ENCODE measurements at places on chromosomes 1 and 21.

- DNase-seq = no peak
Observed at GRCh38 chr1:46577671-46578070, 26.2 kb upstream of the KNCN start.

DNA sequence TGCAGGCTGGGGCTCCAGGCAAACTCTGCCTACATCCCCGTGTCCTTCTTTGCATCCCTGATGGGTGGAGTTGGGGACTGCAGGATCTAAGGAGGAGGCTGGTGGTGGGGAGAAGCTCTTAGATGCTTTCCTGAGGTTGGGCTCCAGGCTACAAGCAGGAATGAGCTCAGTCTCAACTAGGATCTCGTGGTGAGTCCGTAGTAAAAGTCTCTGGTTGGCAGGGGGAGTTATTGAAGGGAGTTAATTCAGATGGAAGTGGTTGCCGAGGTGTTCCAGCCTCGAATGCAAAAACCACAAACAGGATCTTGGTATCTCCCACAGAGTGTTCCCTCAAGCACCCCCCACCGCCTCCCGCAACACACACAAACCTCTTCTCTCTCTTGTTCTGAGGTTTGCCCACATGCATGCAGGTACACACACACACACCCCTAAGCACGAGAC is 35.0 kb downstream of the TMCC2 start:
- no peak for DNase-seq

DNA sequence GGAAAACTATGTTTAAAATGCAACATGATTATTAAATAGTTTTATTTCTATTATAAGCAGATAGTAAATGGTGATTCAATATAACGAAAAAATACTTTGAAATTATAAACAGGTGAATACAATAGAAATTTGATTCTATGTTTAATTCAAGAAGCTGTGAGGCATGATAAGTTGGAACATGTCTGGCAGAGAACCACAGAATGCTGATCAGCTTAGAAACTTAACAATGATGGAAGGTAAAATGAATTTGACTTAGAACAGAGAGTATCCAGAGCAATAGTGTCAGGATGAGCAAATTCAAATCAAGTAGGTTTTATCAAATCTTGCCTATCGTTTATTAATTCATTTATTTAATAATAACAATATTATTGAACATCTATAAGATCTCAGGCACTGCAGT is 83.4 kb upstream of the ADGRL4 start:
- DNase-seq = no peak

DNA sequence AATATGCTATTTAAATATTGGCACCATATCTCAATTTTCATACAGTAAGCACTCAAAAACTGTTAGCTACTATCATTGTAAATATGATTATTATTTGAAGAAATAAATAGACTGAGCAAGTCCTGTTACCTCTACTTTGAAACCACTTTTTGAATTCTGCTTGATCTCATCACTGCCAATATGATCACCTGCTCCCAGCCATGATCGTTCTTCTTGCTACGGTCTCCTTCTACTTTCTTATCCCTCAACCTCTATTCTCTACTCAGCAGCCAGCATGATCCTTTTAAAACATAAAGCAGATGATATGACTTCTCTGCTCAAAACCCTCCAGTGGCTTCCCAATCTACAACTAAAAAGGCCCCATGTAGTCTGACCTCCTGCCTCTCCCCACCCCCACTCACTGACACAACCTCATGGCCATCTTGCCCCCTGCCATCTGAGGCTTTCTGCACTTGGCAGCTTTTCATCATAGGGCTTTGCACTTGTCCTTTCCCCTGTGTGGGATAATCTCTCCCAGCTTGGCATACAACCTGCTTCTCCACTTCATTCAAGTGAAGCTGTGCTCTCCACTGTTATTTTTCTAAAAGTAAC is 27.2 kb downstream of the CD34 start:
- no peak for DNase-seq

DNA sequence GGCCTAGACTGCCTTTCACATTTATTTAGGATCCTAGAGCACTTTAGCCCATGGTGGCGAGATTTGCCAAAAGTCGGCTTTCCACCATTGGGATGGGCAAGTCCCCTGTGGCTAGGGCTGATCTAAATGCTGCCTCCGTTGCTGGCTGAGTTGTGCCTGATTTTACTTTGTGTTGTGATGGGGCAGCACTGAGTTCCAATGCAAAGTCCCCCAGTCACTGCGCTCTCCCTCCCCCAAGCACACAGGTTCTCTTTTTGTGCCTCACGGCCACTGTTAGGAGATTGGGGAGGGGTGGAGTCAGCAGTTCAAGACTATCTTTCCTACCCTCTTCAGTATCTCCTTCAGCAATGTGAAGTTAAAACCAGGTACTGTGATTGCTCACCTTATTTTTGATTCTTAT is 66.7 kb upstream of the COX20 start:
- DNase-seq = no peak

- DNase-seq = no peak
Observed at GRCh38 chr1:100624886-100625610, 87.1 kb downstream of the GPR88 start.

DNA sequence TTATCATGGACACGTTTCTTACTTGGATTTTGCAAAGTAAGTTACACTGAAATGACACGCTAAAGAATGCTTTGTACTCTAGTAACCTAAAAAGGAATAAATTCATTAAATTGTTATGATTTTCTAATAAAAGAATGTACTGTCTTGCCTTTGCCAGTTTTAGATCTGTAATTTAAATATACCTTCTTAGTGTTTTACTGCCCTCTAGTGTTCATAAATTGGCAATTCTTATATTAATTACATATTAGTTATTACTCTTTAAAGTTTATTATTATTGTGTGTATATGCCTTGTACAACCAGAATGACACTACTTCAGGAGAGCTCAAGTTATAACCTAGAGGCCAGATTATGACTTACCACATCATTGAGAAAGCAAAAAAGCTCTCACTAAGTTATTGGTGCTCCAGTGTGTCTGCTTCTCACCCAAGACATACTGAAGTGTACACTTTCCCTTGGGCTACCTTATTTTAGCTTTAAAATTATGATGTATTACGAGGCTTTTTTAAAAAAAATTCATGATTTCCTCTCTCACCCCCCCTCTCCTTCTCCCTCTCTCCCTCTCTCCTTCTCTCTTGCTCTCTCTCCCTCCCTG is 169.9 kb downstream of the HS2ST1 start:
- DNase-seq = no peak

DNA sequence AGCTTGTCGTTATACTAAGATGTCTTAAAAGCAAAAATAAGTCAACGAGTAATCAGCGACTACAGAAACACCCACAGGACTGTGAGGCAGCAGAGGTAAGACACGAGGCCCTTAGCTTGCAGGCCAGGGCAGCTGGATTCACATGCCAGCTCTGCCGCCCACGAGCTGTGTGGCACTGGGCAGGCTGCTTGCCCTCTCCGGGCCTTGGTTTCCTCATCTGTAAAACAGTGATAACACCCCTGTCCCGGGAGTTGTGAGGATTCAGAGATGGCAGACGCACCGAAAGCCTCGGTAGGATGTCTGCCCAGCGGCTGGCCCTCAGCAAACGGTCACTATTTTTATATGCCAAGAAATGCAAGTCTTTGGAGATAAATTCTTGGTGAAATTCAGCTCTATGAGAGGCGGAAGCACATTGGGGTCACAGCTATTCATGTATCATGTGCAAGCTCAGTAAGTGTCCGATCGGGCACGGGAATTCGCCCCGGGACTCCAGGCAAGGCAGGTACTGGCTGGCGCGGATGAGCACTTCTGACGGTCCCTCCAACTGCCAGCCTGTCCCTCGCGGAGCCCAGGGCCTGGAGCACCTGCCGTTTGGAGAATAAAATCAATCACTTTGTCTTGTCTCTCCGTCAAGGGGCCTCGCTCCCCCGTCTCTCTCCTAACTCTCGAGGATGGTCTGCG is 1.1 kb downstream of the C2CD2 start:
- no peak for DNase-seq

GRCh38 chr1:191261111-191261510 is 783.4 kb upstream of the BRINP3 start:
- DNase-seq = no peak

DNA sequence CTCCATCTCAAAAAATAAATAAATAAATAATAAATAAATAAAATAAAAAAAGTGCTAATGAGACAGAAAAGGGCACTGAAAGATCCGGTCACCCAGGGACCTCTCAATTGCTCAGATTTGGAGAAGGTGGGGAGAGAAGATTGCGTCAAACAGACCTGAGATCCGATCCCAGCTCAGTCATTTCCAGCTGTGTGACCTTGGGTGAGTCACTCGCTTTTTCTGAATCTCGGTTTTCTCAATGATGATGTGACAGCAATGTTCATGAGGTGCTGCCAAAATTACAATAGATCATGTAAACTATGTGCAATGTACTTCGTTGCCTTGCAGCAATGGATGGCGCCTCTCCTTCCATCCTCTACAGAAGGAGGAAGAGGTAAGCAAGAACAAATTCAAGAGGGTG is 11.1 kb upstream of the MEF2D start:
- no peak for DNase-seq

- no peak for DNase-seq
Observed at GRCh38 chr1:163781146-163781545, 459.4 kb downstream of the NUF2 start.

- DNase-seq = no peak
Observed at GRCh38 chr21:42061195-42061985, 9.7 kb upstream of the UMODL1 start.

DNA sequence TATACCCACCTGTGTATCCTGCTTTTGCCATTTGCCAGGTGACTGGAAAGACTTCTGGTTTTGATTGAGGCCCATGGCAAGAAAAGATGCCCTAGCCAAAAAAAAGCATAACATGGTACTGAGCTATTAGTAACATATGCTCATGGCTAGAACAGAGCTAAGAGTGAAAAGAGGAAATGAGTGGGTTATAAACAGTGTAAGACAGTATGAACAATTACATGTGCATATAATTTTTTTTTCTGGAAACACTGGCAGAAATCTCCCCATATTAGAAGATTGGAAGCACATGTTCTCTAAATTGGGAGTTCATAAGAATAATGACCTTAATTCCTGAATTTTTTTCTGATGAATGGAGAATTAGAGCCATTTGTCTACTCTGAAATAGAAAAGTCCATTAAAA is 41.2 kb upstream of the PDC start:
- no peak for DNase-seq

DNA sequence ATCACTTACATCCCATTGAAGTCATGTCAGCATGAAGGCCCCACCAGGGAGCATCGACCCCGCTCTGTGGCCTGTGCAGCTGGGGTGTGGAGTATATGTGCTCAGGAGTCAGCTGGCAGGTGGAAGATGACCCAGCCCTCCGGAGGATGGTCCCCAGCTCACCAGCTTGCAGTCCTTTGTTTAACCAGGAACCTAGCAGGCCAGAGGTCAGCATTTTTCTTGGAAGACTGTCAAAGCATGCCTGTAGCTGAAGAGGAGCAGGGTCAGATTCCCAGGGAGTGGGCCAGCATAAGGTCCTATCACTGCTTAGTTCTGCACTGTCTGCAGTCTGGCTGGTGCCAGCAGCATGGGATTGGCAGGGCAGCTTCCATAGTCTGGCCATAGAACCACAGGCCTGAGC is 12.7 kb downstream of the NFASC start:
- DNase-seq = no peak

DNA sequence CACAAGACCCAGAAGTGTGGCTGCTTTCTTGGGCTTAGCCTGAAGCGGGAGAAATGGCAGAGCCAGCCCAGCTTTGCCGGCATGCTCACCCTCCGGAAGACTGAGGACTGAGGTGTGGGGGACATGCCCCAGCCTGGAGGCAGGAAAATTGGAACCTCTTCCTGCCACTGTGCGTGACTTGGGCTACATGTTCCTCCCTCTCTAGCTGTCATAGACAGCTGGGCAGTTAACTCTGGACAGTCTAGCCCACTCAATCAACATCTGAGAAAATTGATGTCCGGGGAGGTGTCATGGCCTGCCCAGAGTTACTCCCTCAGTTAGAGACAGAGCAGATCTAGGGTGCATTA is 59.7 kb downstream of the UBE2T start:
- DNase-seq = no peak

GRCh38 chr1:6483761-6484117 is 7.7 kb downstream of the PLEKHG5 start:
- DNase-seq = no peak

- DNase-seq = no peak
Observed at GRCh38 chr1:63821091-63822005, 47.5 kb downstream of the ROR1 start.

- no peak for DNase-seq
Observed at GRCh38 chr1:172682812-172683211, 23.9 kb downstream of the FASLG start.

DNA sequence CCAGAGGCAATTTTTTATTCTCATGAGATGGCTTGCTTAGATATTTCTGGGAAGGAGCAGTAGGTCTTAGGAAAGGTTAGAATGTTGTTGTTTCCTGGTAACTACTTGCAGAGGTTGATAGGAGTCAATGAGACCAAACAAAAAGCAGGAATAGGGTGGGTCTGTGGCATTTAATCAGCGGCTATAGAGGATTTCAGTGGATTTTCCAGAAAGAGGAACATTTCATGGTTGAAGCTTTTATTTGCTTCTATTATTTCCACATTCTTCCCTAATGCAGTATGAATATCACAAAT is 111.3 kb upstream of the PALMD start:
- DNase-seq = no peak

- no peak for DNase-seq
Observed at GRCh38 chr1:10691740-10692125, 104.7 kb downstream of the CASZ1 start.

GRCh38 chr1:17915511-17916197 is 160.5 kb downstream of the ACTL8 start:
- no peak for DNase-seq

- DNase-seq = no peak
Observed at GRCh38 chr1:9013819-9014218, 12.4 kb downstream of the SLC2A7 start.

DNA sequence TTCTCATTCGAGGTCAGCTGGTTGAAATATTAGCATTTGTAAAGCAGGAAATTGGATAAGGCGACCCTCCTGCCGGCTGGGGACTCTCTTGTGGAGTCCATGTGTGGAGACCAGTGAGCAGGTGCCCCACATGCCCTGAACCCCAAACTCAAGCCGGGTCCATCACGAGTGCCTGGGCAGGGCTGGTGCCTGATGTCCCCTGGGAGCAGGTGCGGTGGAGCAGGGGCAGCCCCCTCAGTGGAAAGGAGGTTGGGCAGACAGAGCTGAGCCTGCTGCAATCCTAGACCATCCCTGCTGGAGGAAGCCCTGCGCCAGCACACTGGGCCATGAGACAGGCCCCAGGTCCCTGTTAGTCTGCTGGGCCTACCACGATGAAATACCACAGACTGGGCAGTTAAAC is 395.6 kb downstream of the NPHP4 start:
- DNase-seq = no peak

Measured in NCI-H187 (cell line).